ENCODE measurements at places on chromosomes 3 and 15. TPM values are rescaled to one million over a fixed set of nuclear protein-coding genes. Genes with fewer than 3 reads are reported as not detected.

Gene SLC28A2
- not detected for total RNA-seq

Gene LAMB2
- 118 TPM for total RNA-seq

Gene MUC4
- total RNA-seq, result 2.3 TPM

DNA sequence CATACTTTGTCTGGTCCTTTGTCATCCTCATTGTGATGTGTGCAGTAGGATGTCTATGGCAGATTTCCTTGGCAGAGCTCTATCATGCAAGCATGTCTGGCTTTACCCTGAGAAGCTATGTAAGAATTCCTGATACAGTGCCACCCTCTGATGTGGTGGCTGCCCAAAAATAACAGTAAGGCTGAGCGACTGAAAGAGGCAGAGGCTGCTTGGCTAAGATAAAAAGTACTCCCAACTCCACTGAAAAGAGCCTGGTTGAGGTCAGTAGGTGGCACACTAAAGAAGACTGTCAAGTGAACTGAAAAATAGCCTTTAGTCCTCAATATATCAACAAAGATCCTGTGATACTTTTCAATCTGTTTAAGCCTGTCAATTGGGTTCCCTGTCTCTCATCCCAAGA is 31.7 kb downstream of the BTLA start:
- H3K4me1 ChIP-seq, result peaks cover 38% of the 10 kb centered on the region
- no peaks in the 10 kb centered on the region for H3K27me3 ChIP-seq
- H3K36me3 ChIP-seq, result no peaks in the 10 kb centered on the region

DNA sequence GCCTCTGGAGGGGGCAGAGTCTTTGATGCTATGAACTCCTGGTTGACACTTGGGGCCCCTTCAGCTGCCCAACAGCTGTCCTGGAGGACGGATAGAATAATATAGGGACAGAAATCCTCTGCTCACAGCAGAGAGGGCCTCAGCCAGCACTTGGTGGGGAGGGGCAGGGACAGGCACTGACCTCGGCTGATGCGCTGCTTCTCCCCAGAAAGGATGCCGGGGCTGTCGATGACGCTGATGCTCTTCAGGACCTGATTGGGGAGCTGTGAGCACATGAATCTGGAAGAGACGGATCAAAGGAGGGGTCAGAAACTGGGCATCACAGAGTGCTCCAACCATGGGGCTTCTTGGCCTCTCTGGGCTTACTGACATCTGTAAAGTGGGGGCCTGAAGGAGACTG is 29.5 kb downstream of the EHD4 start:
- no peaks in the 10 kb centered on the region for H3K27me3 ChIP-seq
- peaks cover 6% of the 10 kb centered on the region for H3K4me1 ChIP-seq
- no peak for DNase-seq
- H3K27ac ChIP-seq, result peak overlapping the region; percentile 83

DNA sequence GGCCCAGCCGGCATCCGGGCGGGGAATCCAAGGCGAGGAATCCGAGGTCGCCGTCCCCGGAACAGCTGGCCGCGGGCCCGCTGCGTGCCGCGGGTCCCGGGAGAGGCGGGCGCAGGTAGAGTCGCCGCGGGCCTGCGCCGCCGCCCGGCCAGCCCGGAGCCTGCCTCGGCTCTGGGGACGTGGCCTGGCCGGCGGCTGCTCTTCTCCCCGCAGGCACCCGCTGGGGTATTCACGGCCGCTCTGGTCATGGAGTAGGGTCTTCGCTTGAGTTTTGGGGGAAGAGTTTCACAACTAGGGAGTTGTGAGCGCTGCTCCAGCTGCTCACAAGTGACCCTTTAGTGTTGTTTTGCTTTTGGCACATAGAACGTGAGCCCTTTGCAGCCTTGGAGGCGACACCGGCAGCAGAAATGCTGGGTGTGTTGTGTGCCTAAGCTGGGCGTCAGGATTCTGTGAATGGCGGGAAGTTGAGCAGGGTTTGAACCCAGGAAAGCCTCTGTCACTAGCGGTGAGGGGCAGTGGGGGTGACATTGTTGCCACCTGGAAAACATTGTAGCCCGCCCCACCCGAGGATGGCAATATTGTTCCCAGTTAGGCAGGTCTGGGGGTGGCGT is 4.0 kb downstream of the TRIM71 start:
- peaks cover 7% of the 10 kb centered on the region for H3K27me3 ChIP-seq
- H3K27ac ChIP-seq, result peak overlapping the region; percentile 97
- peaks cover 55% of the 10 kb centered on the region for H3K4me1 ChIP-seq
- peak overlapping the region; percentile 100 for H3K4me3 ChIP-seq

- no peaks in the 10 kb centered on the region for H3K27me3 ChIP-seq
- peaks cover 31% of the 10 kb centered on the region for H3K36me3 ChIP-seq
- no peaks in the 10 kb centered on the region for H3K4me1 ChIP-seq
- H3K27ac ChIP-seq, result no peak overlapping the region
- no peak for DNase-seq
These were observed 58.1 kb downstream of the SLTM start for GRCh38 chr15:58875343-58875742.

DNA sequence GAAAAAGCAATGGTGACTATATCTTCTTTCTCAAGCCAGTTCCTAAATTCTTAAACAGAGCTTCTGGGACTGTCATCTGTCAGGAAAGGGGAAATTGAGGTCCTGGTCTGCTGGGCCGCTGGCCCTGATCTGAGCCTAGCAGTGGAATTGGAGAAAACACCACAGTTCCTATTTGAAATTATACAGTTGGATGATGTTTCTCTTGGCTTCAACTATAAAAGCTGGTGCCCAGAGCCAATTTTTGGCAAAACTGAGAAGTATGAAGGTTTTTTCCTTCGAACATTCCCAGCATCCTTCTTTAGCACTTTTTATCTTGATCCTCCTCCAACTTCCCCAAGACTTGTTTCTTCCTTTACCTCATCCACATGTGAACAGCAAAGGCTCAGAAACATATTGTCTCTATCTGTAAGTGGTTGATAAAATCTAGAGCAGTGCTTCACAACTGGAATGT is 83.9 kb downstream of the CD47 start:
- H3K27ac ChIP-seq, result no peak overlapping the region
- no peaks in the 10 kb centered on the region for H3K27me3 ChIP-seq
- H3K4me3 ChIP-seq, result no peak overlapping the region
- no peaks in the 10 kb centered on the region for H3K4me1 ChIP-seq

DNA sequence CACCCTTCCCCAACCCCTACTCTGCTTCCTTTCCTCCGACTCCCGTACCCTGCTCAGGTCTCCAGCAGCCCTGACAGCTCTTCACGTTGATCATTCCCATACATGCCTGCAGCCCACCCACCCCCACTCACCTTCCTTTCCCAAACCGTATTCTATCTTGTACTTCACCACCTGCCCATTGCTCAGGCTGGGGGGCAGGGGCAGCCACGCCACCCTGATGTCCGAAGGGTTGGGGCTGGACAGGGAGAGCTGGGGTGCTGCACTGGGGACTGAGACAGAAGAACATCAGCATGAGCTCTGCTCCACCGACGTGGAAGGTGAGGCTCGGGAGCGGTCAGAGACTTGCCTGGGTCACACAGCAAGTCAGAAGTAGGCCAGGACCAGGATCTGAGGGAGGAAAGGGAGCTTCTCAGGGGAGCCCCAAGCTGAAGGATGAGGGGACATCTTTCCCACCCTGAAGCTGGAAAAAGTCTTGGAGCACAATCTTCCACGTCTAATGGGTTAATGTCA is 16.5 kb upstream of the IGDCC3 start:
- H3K36me3 ChIP-seq, result peaks cover 7% of the 10 kb centered on the region
- H3K27me3 ChIP-seq, result peaks cover 43% of the 10 kb centered on the region
- peaks cover 15% of the 10 kb centered on the region for H3K4me1 ChIP-seq
- no peak for DNase-seq
- H3K4me3 ChIP-seq, result no peak overlapping the region
- H3K27ac ChIP-seq, result no peak overlapping the region

Measured in WTC11 (cell line).